ENCODE measurements at places on chromosomes 16 and 17. TPM values are rescaled to one million over a fixed set of nuclear protein-coding genes. Genes with fewer than 3 reads are reported as not detected.

PRKCB gene
- total RNA-seq, result 78.3 TPM

KRT222 gene
- not detected for total RNA-seq

MAP2K3 gene
- 60.4 TPM for total RNA-seq

TPSB2 gene
- not detected for total RNA-seq

OR2C1 gene
- total RNA-seq, result not detected

Data from activated naive CD4-positive, alpha-beta T cell treated with anti-CD3 and anti-CD28 coated beads, Interleukin-2, amount 10 ng/mL, durations not matched to agents 5 hours and 36 hours (primary cell).